ENCODE measurements at places on chromosomes 2 and 18. TPM values are rescaled to one million over a fixed set of nuclear protein-coding genes. Genes with fewer than 3 reads are reported as not detected.

Gene CTAGE1
- not detected for total RNA-seq

GRCh38 chr2:218378053-218378452 lies 4.0 kb upstream of the SLC11A1 start:
- no peak for DNase-seq

Gene TEKT4
- not detected for total RNA-seq

DNA sequence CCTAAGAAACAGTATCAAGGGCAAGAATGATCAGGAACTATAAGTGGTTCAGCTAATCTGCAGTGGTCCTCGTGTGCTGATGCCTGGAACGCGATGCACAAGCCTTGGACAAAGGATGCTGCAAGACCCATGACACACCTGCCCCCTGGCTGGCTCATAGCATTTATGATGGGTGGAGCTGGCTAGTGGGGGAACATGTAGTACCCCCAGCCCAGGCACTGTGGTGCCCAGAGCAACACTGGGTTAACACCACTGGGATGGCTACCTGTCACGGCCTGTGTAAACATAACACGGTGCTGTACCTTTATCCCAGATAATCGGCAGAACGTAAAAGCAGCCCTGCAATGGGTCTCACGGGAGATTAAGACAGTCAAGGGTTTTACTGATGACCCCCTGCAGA lies 60.3 kb upstream of the PEX13 start:
- DNase-seq = no peak

DNA sequence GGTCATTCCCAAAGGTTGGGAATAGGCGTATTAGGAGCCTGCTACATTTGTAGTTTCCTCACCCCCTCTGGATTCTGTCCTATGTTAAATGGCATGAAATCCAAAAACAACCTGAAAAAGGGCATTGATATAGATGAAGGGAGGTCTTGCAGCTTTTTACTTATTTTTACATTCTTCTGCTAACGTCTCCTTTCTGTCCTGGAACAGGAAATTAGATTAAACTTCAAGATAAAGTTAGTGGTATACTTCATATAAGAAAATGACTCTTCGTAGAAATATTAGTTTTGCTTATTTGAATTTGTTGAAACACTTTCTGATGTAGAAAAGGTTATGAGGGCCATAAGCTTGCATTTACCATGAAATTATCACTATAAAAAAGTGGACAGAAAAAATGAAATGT lies 694.5 kb downstream of the ADCYAP1 start:
- DNase-seq = no peak

DNA sequence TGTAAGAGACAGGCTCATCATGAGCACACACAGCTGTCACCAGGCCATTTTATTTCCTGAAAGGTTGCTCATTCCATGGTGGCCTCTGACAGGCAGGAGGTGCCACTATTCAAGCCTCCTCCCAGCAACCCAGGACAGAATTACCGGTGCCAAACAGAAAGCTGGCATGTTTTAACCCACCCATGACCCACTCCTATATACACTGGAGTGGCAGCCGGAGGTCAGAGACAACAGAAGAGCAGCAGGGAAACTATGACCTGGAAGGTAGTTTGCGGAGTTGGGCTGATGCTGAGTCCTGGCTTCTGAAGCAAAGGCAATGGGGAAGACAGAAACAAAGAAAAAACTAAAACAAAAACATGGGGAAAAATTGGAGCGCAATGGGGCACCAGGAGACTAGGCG lies 2.3 kb downstream of the RFTN2 start:
- no peak for DNase-seq

DNA sequence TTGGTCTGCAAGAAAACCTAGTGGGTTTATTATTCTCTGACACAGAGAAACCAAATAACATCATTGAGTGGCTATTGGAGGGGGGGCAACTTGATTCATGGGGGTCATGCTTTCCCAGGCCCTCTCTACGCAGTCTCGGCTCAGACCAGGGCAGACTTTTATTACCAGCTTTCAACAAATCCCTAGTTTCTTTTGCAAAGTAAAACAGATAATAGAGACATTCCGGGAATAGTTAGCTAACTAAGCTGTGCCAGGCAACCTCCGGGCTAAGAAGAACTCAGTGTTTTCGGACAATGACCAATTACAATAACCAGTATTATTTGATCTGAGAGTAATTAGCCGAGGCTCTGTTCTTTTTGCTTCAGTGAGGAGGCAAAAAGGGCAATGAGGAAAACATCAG lies 66.3 kb downstream of the CDK15 start:
- DNase-seq = no peak

DNA sequence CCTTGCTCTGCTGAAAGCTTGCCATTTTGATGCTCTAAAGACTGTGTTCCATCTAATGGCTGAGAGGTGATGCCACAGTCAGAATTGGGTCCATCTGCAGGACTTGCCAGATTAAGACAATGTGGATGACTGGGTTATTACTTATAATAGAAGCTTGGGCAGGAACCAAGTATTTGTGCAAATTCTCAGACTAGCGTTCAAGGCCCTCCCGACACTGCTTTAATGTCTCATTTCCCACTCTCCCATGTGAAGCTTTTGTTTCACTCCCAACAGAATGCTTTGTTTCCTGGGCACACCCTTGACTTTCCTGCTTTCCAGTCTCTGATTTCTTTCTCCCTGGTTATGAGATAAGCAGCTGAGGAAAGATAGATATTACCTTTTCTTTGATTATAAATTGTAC lies 215.8 kb downstream of the KCNS3 start:
- no peak for DNase-seq

DNA sequence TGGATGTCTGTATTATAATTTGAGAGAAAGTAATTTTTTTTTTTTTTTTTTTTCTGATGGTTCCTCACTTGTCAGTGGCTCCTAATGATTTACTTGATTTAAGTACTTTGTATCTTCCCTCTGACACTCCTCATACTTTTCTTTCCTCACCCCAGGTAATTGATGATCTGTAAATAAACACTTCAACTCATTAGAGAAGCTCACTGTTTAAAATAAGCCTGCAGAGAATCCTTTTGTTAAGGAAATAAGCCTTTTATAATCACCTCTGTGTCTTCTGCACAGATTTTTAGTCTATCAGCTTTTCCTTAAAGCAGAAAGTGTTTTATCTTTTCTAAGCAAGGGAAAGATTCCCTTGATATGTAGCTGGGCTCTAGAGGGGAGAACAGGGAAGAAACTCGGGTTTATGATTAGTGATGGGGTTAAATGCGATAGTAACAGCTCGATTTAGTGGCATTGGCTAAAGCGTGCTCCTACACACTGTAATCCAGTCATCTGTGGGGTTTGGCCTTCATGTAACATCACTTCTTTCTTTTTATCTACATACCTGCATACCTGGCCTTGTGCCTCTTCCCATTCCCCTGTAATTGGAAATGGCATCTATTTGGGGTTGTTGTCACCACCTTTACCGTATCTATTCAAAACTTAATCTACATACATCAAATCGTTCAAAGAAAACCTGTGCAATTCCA lies 60.1 kb upstream of the LRRTM1 start:
- no peak for DNase-seq

- DNase-seq = no peak
These were observed 57.5 kb upstream of the TGIF1 start for GRCh38 chr18:3392467-3392855.

- DNase-seq = no peak
These were observed 146.6 kb downstream of the TNS1 start for GRCh38 chr2:217856159-217856558.

GRCh38 chr2:228417526-228417925 lies 236.0 kb upstream of the SPHKAP start:
- peak; percentile 57 for DNase-seq

- DNase-seq = no peak
These were observed 76.3 kb downstream of the R3HDM1 start for GRCh38 chr2:135607561-135607960.

GRCh38 chr2:231482806-231483391 lies 18.6 kb upstream of the NCL start:
- peak; percentile 10 for DNase-seq

GRCh38 chr2:152646775-152647174 lies 70.5 kb downstream of the PRPF40A start:
- DNase-seq = peak; percentile 66

Gene AGXT
- 0.25 TPM for total RNA-seq

Data from kidney epithelial cell (primary cell).